ENCODE measurements at places on chromosomes 5 and 9. TPM values are rescaled to one million over a fixed set of nuclear protein-coding genes. Genes with fewer than 3 reads are reported as not detected.
A peak's percentile ranks its signal among the peaks of the same experiment; 100 is the strongest.

DNA sequence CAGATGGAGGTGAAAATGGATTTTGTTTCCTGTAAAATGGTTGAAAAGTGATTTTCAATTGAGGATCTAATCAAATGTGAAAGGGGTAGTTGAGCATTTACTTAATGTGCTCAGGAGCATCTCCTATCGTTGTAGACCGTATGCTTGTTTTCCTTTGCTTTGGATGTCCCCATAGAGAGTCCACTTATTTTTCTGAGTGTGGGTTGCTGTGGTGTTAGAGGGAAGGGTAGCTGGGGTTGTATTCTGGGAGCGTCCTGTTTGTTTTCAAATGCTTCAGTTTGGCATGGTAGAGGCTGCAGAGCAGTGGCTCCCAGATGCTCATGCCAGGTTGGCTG lies 154.1 kb downstream of the MAT2B start:
- no peaks in the 10 kb centered on the region for H3K4me1 ChIP-seq
- H3K4me3 ChIP-seq: no peak overlapping the region
- H3K36me3 ChIP-seq: no peaks in the 10 kb centered on the region
- no peak for DNase-seq
- H3K27ac ChIP-seq: no peak overlapping the region

Gene TUSC1
- total RNA-seq: 30.0 TPM

GRCh38 chr5:2989517-2989916 lies 238.0 kb upstream of the IRX2 start:
- H3K27ac ChIP-seq: no peak overlapping the region
- H3K36me3 ChIP-seq: no peaks in the 10 kb centered on the region
- DNase-seq: no peak
- H3K4me3 ChIP-seq: no peak overlapping the region
- no peaks in the 10 kb centered on the region for H3K27me3 ChIP-seq

- no peak overlapping the region for H3K27ac ChIP-seq
- DNase-seq: no peak
- H3K36me3 ChIP-seq: peaks cover 4% of the 10 kb centered on the region
- H3K4me3 ChIP-seq: no peak overlapping the region
- no peaks in the 10 kb centered on the region for H3K4me1 ChIP-seq
- no peaks in the 10 kb centered on the region for H3K27me3 ChIP-seq
Measured at GRCh38 chr9:123070198-123070597, 36.7 kb downstream of the GPR21 start.

- no peaks in the 10 kb centered on the region for H3K27me3 ChIP-seq
- DNase-seq: no peak
- no peak overlapping the region for H3K4me3 ChIP-seq
- no peaks in the 10 kb centered on the region for H3K36me3 ChIP-seq
Measured at GRCh38 chr5:15080219-15080618, 208.6 kb upstream of the ANKH start.

Gene RNF208
- 1.5 TPM for total RNA-seq

GRCh38 chr5:68225188-68225910 lies 9.8 kb downstream of the PIK3R1 start:
- DNase-seq: peak; percentile 64
- H3K4me3 ChIP-seq: peak overlapping the region; percentile 29
- H3K27ac ChIP-seq: peak overlapping the region; percentile 42
- no peaks in the 10 kb centered on the region for H3K27me3 ChIP-seq
- H3K4me1 ChIP-seq: no peaks in the 10 kb centered on the region

Gene PTGS1
- 2.6 TPM for total RNA-seq

Gene HK3
- 5.0 TPM for total RNA-seq

DNA sequence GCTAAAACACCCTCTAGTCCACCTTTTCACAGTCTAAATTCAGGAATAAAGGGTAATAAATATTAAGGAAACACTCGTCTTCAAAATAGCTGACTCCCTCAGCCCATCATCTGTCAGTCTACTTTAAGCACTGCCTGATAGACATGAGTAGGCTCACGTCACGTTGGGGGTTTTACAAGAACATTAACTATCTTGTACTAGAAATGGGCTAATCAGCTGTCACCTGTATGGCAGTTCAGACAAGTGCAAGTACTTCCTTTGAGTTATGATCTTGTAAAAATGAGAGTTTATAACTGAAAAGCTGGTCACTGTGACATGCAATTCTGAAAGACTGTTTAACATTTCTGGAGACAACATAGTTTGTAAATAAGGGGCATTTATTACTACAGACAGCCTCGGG lies 936.7 kb upstream of the CTNND2 start:
- no peak for DNase-seq
- H3K27me3 ChIP-seq: no peaks in the 10 kb centered on the region
- no peaks in the 10 kb centered on the region for H3K4me1 ChIP-seq
- no peaks in the 10 kb centered on the region for H3K36me3 ChIP-seq
- H3K27ac ChIP-seq: no peak overlapping the region

- no peak overlapping the region for H3K27ac ChIP-seq
- no peaks in the 10 kb centered on the region for H3K27me3 ChIP-seq
- DNase-seq: no peak
- no peaks in the 10 kb centered on the region for H3K36me3 ChIP-seq
- H3K4me1 ChIP-seq: no peaks in the 10 kb centered on the region
Measured at GRCh38 chr9:108845507-108845906, 10.3 kb downstream of the ACTL7B start.

- no peaks in the 10 kb centered on the region for H3K4me1 ChIP-seq
- no peak overlapping the region for H3K4me3 ChIP-seq
- DNase-seq: no peak
Measured at GRCh38 chr9:19441730-19442129, 32.9 kb downstream of the ACER2 start.

DNA sequence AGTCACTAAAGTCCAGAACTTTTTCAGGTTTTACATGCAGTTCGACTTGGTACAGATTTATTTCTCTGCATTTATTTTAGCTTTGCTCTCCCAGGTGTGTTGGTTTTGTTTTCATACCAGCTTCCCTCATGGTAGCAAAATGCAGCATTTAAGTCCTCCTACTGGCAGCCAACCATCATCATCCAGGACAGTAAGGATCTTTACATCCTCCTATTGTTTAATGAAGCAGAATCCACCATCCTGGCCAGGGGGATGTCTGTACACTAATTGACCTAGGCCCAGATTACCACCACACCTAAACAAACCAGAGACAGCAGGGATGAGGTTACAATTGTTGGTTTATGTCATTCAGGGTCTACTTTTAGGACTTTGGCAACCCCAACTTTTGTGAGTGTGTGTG lies 22.3 kb downstream of the CAMK4 start:
- H3K4me3 ChIP-seq: no peak overlapping the region
- no peak for DNase-seq
- H3K27ac ChIP-seq: no peak overlapping the region
- no peaks in the 10 kb centered on the region for H3K27me3 ChIP-seq
- no peaks in the 10 kb centered on the region for H3K4me1 ChIP-seq

DNA sequence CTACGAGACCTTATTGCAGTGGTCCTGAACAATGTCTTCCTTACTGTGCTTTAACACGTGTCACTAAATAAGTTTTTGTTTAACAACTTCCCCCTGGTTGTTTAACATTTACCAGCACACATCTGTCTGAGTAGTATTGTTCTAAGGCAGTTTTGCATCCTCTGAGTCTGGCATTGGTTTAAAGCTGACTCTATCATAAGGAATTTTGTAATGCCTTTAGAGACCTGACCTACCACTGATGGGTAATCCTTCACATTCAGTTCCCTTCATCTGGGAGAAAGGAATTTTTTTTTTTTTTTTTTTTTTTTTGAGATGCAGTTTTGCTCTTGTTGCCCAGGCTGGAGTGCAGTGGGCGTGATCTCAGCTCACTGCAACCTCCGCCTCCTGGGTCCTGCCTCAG lies 20.0 kb upstream of the PCAT7 start:
- no peaks in the 10 kb centered on the region for H3K4me1 ChIP-seq
- H3K36me3 ChIP-seq: no peaks in the 10 kb centered on the region
- H3K4me3 ChIP-seq: no peak overlapping the region

Gene C5orf58
- 0.15 TPM for total RNA-seq

Gene PCBD2
- 11.0 TPM for total RNA-seq

DNA sequence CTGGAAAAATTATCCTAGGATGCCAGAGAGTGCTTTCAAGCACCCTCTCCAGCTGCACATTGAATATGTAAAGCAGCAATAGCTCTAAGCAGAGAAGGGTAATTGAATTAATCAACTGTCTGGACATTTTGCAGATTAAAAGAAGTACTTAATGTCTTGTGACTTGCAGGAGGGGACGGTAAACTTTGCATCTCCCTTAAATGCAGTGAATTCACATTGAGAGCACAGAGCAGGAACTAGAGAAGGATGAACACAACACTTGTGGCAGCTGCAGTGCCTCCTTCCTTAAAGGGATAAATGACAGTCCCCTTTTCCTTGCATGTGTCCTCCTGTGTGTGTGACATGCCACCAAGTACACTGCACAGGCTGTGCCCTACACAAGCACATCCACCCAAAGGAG lies 7.4 kb upstream of the CDK5RAP2 start:
- no peaks in the 10 kb centered on the region for H3K4me1 ChIP-seq
- no peak for DNase-seq
- H3K27ac ChIP-seq: no peak overlapping the region
- H3K36me3 ChIP-seq: no peaks in the 10 kb centered on the region
- no peaks in the 10 kb centered on the region for H3K27me3 ChIP-seq

GRCh38 chr9:91817106-91817492 lies 132.9 kb downstream of the ROR2 start:
- no peak for DNase-seq
- no peaks in the 10 kb centered on the region for H3K4me1 ChIP-seq
- no peak overlapping the region for H3K4me3 ChIP-seq
- H3K36me3 ChIP-seq: no peaks in the 10 kb centered on the region

Gene RFK
- total RNA-seq: 12.2 TPM

DNA sequence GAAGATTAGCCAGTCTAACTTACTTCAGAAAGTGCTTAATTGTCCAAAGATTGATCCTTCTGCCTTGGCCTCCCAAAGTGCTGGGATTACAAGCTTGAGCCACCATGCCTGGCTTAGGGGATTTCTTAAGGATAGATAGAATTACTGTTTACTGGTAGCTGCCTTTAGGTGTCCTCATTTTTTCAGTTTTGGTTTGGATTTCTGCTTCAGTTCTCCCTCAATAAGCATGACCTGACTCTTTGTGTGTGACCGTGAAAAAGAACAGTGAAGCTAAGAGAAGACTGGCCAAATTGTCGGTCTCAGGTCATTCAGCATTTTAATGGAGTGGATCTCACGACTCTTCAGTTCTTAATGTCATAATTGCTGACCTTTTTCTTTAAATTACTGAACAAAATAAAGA lies 22.9 kb upstream of the CMYA5 start:
- no peaks in the 10 kb centered on the region for H3K27me3 ChIP-seq
- H3K27ac ChIP-seq: no peak overlapping the region
- no peaks in the 10 kb centered on the region for H3K36me3 ChIP-seq
- no peak overlapping the region for H3K4me3 ChIP-seq

DNA sequence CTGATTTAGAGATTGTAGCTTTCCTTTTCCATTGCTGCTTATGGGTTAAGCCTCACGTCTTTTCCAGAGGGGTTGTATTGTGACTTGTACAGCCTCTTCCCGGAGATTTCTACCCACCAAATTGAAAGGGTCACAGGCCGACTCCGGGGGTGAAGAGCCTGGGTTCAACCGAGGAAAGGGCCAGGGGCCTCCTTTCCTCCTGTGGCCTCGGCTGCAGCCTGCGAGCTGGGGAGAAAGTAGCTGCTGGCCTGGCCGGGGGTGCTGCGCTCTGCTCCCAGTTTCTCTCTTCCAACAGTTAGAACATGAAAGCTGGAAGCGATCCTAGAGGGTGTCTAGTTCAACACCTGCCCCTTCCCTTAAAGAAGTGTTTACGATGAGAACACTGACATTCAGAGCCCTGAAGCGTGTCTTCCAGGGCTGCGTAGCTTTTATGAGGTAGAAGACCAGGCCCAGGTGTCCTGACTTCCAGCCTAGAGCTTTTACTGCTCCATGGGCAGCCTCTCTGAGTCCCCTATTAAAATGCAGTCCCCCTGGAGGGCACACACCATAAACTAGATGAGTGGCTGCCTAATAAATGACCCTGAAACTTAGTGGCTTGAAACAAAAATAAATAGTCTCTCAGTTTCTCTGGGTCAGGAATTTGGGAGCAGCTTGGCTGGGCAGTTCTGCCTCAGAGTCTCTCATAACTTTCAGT lies 56.9 kb downstream of the ACER2 start:
- no peak for DNase-seq
- H3K27me3 ChIP-seq: no peaks in the 10 kb centered on the region
- H3K36me3 ChIP-seq: no peaks in the 10 kb centered on the region

Gene ANKDD1B
- total RNA-seq: 1.0 TPM

Gene NEK6
- 31.5 TPM for total RNA-seq
